ENCODE measurements at places on chromosomes 4 and X.

DNA sequence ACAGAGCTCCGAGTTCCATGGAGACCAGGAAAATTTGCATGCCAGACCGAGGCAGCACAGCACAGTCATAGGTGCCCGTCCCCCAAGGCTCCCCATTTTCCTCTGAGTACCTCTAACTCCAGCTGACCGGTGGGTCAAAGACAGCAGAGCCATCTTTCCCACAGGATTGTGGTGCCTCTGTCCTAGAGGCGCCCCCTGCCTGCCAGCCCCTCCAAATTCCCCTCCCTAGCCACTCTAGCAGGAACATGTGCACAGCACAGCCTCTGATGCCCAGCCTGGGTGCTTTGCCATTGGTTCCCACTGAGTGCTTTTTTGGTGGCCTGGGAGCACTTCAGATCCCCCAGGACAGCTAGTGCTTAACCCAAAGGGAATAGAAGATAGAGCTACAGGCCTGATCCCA is 368.5 kb upstream of the PABPC5 start:
- DNase-seq, result no peak

DNA sequence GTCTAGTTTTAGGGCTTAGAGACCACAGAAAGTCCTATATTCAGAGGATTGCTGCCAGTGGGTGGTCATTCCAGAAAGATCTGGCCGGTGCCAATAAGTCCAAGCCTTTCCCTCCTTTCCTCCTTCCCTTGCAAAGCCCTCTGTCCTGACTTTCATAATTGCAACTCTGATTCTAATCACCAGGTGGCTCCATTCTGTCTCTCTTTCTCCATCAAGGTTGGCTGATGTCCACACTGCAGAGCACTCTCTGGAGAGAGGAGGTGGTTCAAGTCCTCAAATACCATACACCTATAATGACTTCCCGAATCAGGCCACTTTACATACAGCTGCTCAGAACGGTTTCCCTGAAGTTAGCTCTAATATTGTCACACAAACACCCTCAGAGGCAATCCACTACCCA is 22.4 kb upstream of the ARMCX4 start:
- no peak for DNase-seq

- DNase-seq, result no peak
Observed at GRCh38 chrX:13144927-13145655, 100.7 kb upstream of the FAM9C start.

DNA sequence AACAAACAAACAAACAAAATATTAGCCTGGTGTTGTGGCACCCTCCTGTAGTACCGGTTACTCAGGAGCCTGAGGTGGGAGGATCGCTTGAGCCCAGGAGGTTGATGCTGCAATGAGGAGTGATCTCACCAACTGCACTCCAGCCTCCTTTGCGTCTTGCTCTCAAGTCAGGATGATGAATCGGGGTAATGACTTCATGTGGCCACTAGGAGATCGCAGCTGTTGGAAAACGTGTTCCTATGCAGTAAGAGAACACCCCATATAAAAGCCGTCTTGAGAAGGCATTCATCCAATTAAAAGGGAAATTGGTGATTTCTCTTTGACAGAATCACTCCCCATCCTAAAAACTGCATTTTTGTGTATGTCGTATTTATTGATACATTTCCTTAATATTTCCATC is 6.9 kb downstream of the CCNB3 start:
- no peak for DNase-seq

DNA sequence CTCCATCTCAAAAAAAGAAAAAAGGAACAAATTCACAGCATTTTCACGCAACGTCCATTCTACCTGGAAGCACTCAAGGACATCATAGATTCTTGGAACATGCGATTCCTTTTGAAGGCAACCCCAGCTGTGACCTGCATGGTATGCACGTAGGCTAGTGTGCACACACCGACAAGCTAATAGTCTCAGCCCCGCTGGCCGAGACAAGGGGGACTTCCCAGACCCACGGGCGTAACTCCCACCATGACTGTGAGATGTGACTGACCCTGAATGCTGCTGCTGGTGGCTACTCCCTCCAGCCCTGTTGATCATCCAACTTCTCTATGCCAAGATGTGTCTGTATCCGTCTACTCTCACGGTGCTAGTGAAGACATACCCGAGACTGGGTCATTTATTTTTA is 78.3 kb downstream of the CRLF2 start:
- peak; percentile 38 for DNase-seq

- DNase-seq, result no peak
Observed at GRCh38 chrX:15160558-15161095, 109.3 kb downstream of the ASB9 start.

- no peak for DNase-seq
Observed at GRCh38 chrX:149650162-149650561, 18.6 kb upstream of the TMEM185A start.

DNA sequence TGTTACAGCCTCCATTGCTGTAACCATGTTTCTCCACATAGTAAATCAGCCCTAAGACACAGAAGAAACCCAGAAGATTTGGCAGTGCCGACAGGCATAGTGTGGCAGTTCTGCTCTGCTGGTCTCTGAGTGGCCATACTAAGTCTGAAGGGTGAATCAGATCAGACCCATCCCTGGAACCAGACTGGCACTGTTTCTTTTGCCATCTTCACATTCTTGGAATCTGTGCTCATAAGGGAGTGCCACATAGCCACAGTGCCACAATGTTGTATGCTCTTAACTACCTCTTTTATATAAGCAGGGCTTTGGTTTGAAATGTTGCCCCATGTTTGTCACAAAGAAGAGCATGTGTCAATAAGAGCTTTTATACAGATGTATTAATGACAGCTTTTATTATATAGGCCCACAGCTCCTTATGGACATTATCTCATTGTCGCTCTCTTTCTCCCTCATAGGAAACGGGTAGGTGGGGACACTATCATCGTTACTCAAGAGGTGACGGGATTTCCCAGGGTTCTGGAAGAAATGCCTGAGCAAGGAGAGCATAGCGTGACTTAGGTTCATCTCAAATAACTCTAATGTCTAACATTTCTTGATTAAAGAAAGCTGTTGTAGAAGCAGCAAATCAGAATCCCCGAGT is 128.2 kb downstream of the CBR4 start:
- no peak for DNase-seq

GRCh38 chr4:177235026-177235425 is 74.6 kb upstream of the NEIL3 start:
- DNase-seq, result no peak

- no peak for DNase-seq
Observed at GRCh38 chrX:43664708-43665107, 8.6 kb downstream of the MAOA start.

GRCh38 chr4:159268607-159269006 is 165.7 kb downstream of the RAPGEF2 start:
- no peak for DNase-seq

GRCh38 chrX:34999702-35000101 is 57.1 kb downstream of the FAM47B start:
- DNase-seq, result no peak

GRCh38 chrX:32893751-32894150 is 317.6 kb downstream of the DMD start:
- DNase-seq, result no peak

GRCh38 chr4:171007618-171008390 is 805.4 kb upstream of the GALNTL6 start:
- no peak for DNase-seq

- DNase-seq, result no peak
Observed at GRCh38 chrX:110086916-110087484, 84.1 kb downstream of the TMEM164 start.

DNA sequence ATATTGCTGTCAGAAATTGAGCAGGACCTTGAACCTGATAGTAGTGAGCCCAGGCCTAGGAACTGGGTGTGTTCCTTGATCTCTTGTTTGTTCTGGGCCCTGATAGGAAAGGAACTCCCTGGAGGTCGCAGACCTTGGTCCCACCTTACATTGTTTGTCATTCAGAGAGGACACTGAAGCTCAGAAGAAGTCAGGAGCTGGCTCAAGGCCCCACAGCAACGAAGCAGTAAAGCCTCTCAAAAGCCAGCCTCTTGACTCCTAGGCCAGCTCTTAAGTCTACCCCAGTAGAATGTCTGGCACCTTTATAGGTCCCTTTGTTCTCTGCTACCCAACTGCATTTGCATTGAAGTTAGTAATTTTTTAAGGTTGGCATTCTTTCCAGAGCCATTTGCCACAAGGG is 46.8 kb downstream of the MAMLD1 start:
- DNase-seq, result no peak

GRCh38 chr4:801436-802124 is 24.3 kb downstream of the CPLX1 start:
- DNase-seq, result peak; percentile 13

- DNase-seq, result no peak
Observed at GRCh38 chr4:156962058-156962358, 9.6 kb downstream of the PDGFC start.

- DNase-seq, result no peak
Observed at GRCh38 chr4:37440501-37440900, 196.0 kb downstream of the NWD2 start.

DNA sequence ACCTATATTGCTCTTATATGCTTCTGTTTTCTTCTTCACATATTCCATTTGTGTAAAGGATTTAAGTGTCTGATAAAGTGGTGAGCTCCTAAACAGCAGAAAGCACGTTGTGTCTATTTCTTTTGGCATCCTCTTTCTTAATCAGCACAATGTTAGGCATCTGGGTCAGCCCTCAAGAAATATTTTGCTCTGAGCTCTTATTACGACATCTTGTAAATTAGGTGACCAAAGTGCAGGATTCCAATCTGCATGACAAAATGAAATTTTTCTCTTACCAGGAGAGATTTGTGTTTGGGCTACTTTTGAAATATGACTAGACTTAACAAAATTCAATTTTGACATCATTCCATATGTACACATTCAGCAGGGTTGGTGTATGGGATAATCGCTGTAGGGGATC is 210.0 kb upstream of the IGFBP7 start:
- DNase-seq, result no peak

DNA sequence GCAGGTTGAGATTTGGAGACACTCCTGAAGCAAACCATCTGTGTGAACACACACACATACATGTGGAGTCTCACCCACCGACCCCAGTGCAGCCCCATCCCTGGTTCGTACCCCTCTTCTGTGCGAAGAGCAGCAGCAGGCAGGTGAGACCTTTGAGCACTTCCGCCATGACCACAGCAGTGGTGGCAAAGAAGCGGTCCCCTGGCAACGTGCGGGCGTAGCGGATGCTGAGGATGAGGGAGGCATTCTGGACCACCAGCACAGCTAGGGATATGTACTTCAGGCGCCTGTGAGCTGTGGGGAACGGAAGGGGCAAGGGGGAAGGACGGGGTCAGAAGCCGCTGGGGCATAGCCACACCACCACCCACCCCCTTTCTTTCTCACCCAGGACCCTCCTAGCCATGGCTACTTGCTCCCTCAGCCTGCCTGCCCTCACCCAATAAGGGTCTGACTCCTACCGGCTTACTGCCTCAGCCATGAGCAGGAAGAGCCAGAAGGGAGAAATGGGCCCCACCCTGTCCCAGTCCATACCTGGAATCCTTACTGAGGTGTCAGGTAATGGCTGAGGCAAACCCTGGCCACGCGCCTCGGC is 1.6 kb downstream of the SLC35A2 start:
- no peak for DNase-seq

DNA sequence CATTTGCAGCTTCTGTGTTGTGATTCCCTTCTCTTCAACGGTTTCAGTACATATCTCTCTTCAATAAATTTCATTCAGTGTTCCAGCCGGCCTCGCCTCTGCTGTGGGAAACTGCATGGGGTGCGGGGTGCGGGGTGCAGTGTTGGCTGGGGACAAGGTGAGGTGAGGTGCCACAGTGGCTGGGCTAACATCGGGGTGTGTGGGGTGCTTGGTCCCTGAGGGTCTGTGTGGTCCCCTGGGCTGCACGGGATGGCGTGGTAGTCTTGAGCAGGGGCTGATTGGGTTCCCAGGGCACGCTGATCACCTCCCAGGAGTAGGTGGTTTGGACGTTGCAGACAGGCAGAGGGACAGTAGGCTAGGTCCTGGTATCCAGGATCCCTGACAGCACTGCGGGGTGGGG is 2.7 kb downstream of the PNMA6A start:
- no peak for DNase-seq

- DNase-seq, result peak; percentile 93
Observed at GRCh38 chr4:3791910-3792542, 25.8 kb downstream of the ADRA2C start.

DNA sequence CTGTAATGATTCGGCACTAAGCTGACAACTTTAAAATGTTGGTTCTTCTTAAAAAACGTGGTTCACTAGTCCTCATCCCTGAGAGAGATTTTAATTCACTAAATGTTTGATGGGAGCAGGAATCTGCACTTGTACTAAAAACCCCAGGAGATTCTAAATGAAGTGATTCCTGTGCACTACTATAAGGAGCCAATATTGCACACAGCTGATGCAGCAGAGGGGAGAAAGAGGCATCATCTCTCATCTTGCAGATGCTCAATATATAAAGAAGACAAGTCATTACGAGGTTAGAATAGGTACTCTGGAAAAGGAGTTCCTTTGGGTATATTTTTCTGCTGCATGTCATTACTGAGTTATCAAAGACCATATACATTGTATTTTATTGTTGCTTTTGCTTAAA is 207.6 kb upstream of the RASGEF1B start:
- DNase-seq, result no peak

DNA sequence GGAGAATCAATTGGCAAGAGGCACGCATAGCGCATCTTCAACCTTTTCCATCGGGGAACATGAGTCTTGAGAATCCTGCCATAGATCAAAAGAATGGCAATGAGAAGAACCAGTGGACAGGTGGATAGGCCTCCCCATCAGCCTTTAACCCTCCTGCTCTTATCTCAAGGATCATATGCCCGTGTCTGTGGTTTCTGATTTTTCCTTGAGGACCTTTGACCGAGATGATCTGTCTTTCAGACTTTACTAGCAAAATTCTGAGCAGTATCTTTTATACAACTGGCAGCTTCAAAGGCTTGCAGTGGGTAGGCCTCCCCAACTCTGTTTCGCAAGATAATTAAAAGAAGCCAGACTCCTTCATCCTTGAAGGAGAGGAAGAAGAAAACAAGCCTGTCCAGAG is 174.4 kb downstream of the REPS2 start:
- no peak for DNase-seq

- no peak for DNase-seq
Observed at GRCh38 chr4:8437281-8437680, 3.2 kb downstream of the ACOX3 start.

GRCh38 chr4:132504438-132504837 is 644.7 kb upstream of the PCDH10 start:
- DNase-seq, result no peak

GRCh38 chr4:127555106-127555505 is 77.7 kb upstream of the INTU start:
- no peak for DNase-seq

- DNase-seq, result no peak
Observed at GRCh38 chrX:134552351-134552750, 92.4 kb downstream of the HPRT1 start.

GRCh38 chr4:62018537-62018936 is 818.4 kb downstream of the ADGRL3 start:
- DNase-seq, result no peak
